ENCODE measurements at places on chromosomes 11 and 22.

DNA sequence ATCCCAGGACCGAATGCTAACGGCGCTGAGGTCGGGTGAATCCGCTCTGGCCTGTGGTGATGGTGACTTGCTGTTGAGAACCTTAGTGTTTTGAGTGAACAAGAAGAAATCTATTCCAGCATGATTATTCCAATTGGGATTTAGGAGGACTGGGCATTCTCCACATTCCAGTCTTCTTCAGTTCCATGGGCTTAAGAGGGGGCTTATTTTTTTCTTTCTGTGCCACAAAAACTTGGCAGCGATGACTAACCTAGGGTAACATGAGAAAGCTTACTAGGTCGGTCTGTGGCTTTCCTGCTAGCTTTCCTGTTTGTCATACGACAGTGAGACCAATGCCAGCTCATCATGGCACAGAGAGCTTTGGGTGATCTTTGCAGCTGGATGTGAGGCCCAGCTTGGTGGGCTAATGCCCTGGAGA is 62.9 kb upstream of the ATXN10 start:
- no peak for DNase-seq

- no peak for DNase-seq
Observed at GRCh38 chr11:73248526-73249185, 23.5 kb upstream of the P2RY6 start.

DNA sequence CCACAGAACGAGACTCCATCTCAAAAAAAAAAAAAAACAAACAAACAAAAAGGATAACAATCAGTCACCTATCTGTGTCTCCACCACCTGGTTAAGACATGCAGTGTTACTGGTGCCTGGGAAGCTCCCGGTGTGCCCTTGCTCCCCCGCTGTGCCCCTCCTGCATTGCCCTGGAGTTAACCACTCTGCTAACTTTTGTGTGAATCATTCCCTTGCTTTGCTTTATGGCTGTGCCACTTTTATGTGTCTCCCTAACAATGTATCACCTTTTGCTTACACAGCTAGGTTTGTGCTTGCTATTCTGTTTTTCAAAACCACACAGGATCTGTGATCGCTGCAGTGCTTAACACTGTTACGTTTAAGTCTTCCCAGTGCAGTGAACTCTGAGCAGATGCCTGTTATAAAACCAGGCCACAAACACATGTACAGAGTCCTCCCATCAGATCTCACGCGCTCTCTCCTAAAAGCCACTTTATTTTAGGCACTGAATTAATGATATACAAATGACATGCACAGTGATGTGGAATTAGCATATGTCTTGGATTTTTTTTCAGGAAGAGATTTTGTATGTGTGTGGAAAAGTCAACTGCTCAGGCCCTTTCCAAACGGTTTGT is 69.9 kb downstream of the BUD13 start:
- DNase-seq, result no peak

GRCh38 chr11:113274713-113275582 is 39.4 kb upstream of the TTC12 start:
- no peak for DNase-seq

DNA sequence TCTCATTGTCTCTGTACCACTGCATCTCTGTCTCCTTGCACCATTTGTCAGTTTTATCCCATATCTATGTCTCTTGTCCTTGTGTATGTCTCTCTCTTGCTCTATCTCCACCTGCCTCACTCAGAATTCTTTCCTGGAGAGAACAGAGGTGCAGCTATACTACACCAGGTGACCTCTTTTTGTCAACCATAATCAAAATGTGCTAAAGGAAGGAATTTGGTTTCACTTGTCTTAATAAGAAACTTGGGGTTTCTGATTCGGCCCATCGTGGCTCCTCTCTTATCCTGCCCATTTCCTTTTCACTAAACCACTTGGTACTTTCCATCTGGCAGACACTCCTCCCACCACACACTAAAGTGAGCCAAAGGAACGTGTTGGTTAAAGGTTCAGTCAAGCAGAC is 2.0 kb upstream of the C11orf42 start:
- DNase-seq, result no peak

DNA sequence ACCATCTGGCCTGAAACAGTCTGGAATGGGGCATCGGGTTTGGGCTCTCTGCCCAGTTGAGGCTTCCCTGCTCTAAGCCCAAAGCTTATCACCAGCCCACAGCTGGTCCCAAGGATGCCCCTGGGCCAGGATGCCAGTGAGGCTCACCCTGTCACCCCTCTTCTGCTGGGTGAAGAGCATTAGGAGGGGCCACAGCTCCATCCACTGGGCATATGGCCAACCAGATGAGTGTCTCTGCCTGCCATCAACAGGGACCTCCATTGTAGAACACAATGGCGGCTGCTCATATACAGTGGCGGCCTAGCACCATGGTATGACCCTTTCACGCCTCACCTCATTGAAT is 5.6 kb downstream of the CHST1 start:
- no peak for DNase-seq

DNA sequence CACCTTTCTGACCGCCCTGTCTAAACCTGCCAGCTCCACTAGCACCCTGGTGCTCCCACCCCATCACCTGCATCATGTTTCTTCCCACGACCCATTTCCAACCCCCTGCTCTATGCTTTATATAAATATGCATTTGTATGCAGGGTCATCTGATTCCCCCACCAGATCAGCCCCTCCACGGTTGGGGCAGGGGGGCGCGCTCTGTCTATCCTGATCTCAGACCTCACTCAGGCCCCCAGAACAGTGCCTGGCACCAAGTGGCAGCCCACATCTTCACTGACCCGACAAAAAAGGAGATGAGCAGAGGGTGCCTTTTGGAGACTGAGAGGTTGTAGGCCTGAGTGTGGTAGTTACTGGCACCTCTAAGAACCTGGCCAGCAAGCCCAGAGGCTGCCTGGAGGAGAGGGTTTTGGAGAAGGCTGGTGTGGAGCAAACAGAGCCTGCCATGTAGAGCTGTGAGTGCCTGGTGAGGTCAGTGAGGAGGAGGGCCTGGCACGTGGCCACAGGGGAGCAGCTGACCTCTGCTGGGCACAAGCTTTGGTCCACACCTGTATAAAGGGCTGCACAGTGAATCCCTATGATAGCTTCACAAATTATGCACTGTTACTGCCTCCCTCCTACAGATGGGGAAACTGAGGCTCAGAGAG is 86.3 kb upstream of the RTL6 start:
- DNase-seq, result no peak

- no peak for DNase-seq
Observed at GRCh38 chr11:17760102-17761029, 25.8 kb downstream of the KCNC1 start.
